ENCODE measurements at places on chromosomes 6 and 20.

DNA sequence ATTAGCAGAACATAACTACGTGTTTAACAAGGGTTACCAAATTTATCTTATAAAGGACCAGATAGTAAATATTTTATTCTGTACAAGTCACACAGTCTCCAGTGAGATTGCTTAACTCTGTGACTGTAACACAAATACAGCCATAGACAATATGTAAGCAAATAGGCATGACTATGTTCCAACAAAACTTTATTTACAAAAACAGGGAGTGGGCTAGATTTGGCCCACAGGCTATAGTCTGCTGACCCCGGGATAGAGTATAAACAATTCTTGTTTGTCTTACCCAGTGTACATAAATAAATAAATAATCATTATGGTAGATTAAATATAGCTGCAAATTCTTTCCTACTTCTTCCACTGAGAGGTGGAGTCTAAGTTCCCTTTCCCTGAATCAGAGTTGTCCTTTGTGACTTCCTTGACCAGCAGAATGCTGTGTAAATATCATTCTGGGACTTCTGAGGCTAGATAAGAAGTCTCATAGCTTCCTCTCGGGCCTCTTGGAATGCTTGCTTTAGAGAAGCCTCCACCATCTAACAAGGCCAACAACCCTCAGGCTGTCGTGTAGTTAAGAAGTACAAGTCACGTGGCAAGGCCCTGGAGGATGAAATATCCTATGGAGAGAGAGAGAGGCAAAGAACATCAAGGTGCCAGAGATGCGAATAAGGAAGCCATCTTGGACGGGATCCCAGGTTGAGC lies 59.1 kb upstream of the TMEM244 start:
- DNase-seq = no peak

GRCh38 chr6:170040115-170040500 lies 250.8 kb downstream of the DLL1 start:
- no peak for DNase-seq

DNA sequence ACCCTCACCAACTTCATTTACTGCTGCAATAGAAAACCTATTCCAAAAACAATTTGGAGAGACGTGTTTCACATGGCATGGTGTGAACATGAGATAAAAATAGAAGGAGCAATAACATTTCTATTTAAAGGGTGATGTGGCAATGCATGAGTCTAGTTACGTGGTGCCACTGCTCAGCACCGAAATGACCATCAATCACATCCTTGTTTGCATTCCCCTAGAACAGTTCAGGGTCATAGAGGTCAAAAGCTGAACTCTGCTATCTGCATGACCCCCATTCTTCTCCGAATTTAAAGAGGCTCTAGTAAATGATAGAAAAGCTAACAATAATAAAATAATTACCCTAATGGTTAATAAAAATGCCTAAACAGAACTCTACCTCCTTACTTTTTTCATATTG lies 29.5 kb downstream of the ROS1 start:
- no peak for DNase-seq

DNA sequence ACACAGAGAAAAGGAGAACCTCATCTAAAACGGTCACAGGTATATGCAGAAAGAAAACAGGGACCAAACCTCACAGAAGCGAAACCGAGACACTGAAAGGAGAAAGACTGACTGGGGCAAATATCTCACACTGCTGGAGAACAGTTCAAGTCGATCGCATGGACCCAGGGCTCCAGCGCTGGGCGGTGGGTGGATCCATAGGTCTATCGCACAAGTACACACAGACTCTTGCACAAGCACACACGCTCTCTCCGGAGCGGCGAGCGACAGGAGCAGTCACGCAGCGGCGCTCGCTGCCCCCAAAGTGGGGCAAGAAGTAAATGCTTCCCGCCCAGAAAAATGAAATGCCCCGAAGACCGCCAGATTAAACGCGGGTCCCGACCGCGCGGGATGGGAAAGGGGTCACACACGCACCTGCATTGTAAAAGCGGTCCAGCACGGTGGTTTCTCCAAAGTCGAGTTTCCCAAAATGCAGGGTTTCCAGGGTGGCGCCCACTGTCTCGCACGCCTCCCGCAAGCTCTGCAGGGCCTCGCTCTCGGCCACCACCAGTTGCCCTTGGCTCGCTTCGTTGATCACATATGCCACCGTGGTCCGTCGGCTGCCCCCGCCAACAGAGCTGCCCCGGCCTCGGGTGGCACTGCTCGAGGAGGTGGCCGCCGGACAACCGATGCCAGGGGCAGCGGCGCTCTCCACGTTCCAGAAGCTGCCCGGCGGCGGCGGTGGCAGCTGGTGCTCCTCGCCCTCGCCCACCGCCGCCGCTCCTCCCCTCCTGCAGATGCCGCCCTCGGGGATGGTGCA lies 782 bp downstream of the MAP3K5 start:
- no peak for DNase-seq

- DNase-seq = no peak
Observed at GRCh38 chr6:164455835-164456234, 853.6 kb downstream of the C6orf118 start.

- DNase-seq = no peak
Observed at GRCh38 chr6:93139408-93140081, 279.8 kb downstream of the EPHA7 start.

- no peak for DNase-seq
Observed at GRCh38 chr20:1942061-1942460, 46.9 kb downstream of the SIRPA start.

DNA sequence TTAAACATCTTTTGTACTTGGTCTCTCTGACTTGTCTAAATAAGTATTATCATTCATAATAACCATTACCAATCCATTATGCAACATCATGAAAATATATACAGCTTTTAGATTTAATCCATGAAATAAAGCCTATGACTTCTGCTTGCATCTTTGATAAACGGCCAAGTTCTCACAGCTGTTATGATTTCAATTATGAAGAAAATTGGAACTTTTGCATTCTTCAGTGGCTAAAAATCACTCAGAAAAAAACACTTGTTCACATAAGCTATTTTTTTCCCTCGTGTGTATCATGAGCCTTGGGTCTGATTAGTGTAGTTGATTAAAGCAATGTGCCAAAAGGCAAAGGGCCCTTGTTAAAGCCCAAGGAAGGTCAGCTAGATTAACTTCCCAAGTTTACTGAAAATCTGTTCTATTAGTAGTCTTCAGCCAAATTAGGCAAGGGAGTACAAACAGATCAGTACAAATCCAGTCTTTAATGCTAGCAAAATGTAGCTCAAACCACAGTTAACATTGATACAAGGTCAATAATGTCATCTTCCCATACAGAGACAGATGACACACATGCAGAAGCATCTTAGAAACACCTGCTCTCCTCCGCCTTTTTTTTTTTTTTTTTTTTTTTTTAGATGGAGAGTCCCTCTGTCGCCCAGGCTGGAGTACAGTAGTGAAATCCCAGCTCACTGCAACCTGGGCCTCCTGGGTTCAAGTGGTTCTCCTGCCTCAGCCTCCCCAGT lies 69.9 kb downstream of the SGK1 start:
- DNase-seq = no peak

DNA sequence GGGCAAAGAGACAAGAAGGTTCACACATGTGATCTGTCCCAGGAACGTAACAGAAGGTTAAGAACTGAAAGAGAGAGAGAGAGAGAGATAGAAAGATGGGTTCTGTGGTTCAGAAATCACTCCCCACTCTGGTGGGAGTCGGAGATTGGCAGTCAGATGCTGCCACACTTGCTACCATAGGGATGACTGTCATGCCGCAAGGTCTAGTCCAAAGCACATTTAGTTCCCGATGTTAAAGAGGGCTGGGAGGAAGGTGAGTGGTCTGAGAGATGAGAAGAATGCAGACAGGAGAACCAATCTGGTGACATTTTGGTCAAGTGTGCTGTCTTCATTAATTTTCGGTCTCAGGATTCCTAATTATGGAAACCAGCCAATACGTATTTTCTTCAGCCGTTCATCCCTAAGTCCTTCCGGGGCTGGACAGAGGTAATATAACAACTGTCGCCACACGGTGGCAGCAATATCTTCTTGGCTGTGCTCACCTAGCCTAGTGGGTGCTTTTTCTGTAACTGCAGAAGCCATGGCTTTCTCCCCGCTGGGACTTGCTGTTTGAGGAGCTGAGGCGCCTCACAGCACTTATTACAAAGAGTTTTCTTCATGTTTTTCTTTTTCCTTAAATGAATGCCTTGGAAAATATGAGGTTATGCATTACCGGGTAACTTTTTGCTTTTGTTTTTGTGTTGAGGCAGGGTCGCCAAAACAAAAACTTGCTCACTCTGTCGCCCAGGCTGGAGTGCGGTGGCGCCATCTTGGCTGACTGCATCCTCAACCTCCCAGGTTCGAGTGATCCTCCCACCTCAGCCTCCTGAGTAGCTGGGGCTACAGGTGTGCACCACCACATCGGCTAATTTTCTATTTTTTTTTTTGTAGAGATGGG lies 46.0 kb downstream of the SLC35D3 start:
- peak; percentile 31 for DNase-seq

- DNase-seq = no peak
Observed at GRCh38 chr20:8726460-8726859, 342.4 kb upstream of the PLCB4 start.

GRCh38 chr6:3022765-3023662 lies 23.3 kb downstream of the NQO2 start:
- DNase-seq = no peak

GRCh38 chr6:128365520-128366160 lies 154.8 kb downstream of the PTPRK start:
- no peak for DNase-seq

DNA sequence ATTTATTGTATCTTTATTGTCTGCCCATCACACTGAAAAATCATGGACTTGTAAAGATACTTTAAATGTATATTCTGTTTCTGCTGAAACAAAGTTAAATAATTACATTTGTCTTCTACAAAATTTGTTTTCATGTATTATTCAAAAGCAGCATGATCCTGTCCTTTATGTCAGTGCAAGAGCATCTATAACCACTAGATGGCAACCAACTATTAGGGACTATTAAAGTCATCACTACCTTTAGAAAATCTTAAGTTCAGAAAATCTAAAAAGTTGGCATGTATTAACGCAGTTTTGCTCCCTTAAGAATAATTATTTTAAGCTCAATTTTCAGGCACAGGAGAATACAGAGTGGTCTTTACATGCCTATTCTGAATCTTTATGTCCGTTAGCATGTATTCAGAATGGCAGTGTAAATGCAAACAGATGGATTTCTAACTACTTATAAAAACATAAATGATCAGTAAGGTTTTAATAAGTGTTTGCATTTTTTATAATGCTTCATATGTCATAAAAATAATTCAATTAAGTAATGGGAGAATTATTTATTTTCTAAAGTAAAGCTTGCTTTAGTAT lies 17.8 kb downstream of the TMEM30A start:
- DNase-seq = no peak

DNA sequence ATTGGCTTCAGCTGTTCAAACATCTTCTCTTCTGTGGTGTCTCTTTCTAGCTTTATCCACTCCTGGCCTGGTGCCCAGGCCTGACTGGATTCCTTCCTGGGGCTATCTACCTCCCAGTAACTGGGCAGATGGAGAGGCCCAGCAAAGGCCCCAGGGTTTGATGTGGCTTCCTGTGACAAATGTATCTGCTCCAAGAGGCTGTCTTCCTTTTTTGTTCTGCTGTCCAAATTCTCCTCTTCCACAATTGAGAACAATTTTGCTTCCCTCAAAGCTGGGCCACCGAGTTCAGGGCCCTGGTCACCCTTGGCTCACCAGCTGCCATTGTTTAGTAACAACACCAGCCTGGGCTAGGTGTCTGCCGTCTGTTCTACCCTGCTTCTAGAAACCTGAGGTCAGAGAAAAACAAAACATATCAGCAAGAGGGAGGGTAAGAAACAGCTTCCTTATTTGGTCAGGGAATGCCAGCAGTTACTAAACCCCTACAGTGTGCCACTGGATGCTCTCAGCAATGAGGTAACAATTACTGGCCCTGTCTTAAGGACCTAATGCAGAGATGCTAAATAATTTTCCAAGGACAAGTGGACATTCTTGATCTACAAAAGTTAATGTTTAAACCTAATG lies 3.9 kb downstream of the ZFP57 start:
- DNase-seq = no peak

DNA sequence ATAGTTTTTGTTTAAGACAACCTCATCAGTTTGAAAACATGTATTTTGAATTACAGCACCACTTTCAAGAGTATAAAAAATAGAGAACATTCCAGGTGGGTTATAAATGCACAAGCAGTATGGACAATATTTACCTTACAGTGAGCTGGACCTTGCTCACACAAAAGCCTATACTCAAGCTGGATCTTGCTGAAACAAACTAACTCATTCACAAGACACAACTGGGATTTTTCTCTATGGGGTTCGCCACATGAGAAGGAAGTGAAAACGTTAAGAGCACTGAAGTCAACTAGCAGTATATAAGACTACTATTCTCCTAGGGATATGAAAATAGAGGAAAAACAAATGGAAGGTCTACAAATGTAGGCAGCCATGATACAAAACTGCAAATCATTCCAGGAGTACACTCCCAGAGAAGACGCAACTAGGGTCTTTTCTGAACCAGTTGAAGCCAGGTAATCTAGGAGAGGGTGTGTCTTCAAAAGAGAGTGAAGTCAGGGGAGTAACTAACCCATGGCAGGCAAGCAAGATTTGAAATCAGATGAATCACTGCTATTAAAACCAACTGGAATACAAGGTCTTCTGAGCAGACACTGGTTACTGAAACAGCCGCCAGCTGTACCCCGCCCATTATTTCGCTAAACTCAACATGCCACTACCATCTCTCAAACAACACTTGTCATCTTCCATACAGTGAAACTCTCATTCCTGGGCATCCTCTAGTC lies 26.5 kb downstream of the STAU1 start:
- DNase-seq = peak; percentile 46

DNA sequence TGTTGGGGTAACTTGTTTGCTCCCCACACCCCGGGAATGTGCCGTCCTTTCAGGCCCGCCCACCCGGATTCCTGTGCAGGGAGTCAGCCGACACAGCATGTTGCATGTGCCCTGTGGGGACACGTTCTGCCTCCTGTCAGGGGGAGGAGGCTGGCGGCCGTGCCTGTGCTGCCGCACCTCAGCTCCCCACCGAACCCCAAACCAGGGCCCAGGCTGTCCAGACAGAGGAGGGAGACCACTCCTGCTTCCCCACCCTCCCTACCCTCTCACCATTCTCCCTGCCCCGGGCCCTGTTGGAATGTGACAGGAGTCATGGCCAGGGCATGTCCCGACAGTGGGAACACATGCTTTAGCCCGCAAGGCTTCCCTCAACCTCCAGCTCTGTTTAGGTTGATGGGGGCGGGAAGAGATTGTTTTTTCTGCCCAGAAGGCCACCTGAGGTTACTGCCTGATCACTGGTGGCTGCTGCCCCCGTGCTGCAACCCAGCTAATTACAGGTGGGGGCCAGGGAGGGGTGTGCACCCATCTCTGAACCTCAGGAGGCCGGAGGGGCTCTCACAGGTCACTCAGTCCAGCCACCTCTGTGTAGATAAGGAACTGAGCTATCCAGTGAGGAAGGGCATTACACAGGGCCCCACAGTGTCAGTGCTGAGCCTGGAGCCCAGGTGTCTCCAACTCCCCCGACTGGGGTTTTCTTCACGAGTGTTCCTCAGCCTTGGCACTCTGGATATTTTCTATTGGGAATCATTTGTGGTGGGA lies 13.6 kb downstream of the LRRC73 start:
- DNase-seq = peak; percentile 79

- no peak for DNase-seq
Observed at GRCh38 chr6:35454391-35455110, 2.4 kb downstream of the FANCE start.

- no peak for DNase-seq
Observed at GRCh38 chr6:109516929-109517328, 33.9 kb upstream of the ZBTB24 start.

GRCh38 chr20:16653266-16653665 lies 76.6 kb upstream of the SNRPB2 start:
- no peak for DNase-seq
